ENCODE measurements at places on chromosomes 7 and 10. TPM values are rescaled to one million over a fixed set of nuclear protein-coding genes. Genes with fewer than 3 reads are reported as not detected.

DNA sequence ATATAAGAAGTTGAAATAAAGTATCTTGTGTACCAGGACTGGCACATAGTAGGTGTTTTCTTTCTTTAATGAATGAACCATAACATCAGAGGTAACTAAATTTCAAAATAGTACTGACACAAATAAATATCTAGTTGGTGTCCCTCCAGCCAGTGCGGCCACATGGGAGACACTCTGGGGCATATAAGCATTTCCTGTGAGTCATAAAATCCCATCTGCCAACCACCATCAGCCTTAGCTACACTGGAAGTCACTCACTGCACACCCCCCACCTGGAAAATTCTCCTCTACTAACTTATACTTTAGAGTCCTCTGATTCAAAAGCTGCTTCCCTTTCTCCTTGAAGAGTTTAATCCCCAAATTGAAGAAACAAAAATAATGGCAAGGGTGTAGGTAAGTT lies 32.5 kb downstream of the DYDC1 start:
- peak; percentile 45 for DNase-seq

- no peak for DNase-seq
Observed at GRCh38 chr10:122407375-122408125, 33.0 kb downstream of the PLEKHA1 start.

SLC16A12 gene
- total RNA-seq: 0.45 TPM

DNA sequence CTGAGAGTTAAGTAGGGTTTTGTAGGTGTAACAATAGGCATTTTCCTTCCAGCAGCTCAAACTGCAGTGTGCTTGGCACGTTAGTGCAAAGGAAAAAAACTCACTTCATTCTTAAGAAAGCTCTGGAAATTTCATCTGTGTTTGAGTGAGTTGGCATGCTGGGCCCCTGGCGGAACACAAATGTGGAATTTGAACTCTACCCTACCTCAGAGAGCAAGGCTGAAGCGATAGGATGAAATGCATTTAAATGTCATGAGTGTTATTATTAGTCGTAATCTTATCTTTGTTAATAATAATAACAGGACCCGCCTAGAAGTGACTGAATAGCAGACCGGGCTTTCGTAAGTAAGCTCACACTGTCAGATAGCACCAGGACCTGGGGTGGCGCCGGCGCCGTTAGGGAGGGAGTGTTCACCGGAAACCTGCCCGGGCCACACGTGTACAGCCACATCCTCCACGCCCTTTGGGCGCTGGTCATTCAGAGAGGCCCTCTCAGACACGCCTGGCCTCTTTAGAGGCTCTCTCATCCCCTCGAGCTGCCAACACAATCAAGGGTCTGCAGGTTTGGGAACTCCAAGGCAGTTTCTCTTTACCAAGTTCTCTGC lies 63.5 kb downstream of the GRK5 start:
- no peak for DNase-seq

TMEM213 gene
- not detected for total RNA-seq

DNA sequence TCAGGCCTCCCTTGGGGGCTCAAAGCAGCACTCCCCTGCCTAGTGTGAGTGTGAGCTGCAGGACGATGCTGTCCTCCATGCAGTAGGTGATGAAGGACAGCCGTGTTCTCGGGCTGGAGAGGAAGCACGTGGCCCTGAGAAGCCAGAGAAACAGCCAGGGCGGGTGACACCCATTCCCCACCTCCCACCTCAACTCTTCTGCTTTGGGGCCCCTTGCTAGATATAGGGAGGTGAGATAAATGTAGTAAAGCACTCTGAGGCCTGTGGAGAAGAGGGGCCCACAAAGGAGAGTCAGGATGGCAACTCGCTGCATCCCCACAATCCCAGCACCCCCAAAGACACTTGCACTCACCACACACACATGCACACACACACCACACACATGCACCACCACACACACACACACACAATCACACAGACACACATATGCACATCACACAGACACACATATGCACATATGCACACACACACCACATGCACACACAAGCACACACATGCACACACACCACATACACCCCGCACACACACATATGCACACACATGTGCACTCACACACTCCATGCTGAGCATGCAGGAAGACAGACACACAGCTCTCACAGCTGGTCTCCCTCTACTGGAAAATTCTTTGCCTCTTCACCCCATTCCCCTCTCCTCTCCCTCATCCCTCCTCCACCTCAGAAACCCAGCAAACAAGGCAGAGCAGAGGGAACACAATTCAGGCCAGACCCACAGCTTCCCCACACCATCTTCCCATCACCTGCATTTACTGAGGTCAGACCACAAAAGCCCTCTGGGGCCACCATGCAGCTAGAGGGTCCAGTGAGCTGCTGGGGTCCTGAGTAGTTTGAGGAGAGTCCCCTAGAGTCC lies 30.5 kb downstream of the ANXA8 start:
- no peak for DNase-seq

GRCh38 chr10:97065128-97065527 lies 120.6 kb downstream of the SLIT1 start:
- DNase-seq: no peak

Data from LHCN-M2 (cell line).